ENCODE measurements at places on chromosomes 4 and X. TPM values are rescaled to one million over a fixed set of nuclear protein-coding genes. Genes with fewer than 3 reads are reported as not detected.

DNA sequence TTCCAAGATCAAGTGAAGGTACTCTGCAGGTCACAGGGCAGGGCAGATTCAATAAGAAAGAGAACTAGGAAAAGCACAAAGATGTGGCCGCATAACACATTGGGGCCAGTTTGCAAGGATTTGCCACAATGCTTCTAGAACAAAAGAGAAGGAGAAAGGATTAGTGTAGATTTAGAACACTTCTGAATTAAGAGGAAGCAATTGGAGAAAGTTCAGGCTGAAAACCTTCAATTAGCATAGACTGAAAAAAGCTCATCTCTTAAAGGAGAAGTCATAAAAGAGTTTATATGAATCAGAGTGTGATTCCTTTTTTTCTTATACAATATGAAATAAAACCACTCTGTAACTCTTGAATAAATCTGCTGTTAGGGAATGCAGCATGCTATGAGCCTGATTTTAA is 215.6 kb upstream of the FAT1 start:
- no peak overlapping the region for H3K27ac ChIP-seq
- no peak for DNase-seq
- H3K4me3 ChIP-seq: no peak overlapping the region
- H3K4me1 ChIP-seq: peaks cover 22% of the 10 kb centered on the region
- no peaks in the 10 kb centered on the region for H3K36me3 ChIP-seq

GRCh38 chr4:9942921-9943600 is 78.2 kb downstream of the SLC2A9 start:
- no peak overlapping the region for H3K27ac ChIP-seq
- no peaks in the 10 kb centered on the region for H3K27me3 ChIP-seq
- DNase-seq: no peak
- H3K4me1 ChIP-seq: peaks cover 3% of the 10 kb centered on the region
- H3K36me3 ChIP-seq: no peaks in the 10 kb centered on the region
- H3K4me3 ChIP-seq: no peak overlapping the region

DNA sequence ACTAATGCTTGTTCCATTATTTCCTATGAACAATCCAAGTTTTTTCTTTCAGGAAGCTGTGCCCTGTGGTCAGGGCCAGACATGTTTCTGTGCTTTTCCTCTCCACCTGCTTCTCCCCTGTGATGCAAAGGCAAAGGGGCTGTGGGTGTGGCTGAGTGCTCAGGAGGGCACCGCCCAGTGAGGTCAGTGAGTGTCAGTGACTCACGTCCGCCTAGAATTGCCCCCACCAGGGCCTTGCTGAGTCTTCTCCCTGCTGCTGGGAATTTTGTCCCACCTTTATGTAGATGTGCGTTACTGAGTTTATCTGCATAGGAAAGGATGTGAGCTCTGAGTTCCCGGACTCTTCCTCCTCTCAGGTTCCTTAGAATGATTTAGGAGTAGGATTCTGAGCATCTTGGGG is 283.2 kb downstream of the DCHS2 start:
- no peak overlapping the region for H3K4me3 ChIP-seq
- no peaks in the 10 kb centered on the region for H3K4me1 ChIP-seq
- H3K36me3 ChIP-seq: peaks cover 8% of the 10 kb centered on the region

SMPX gene
- total RNA-seq: not detected

Measured in neural crest cell (in vitro differentiated cells).